ENCODE measurements at places on chromosomes 2 and 18.
A peak's percentile ranks its signal among the peaks of the same experiment; 100 is the strongest.

GRCh38 chr2:13114391-13114790, 397.7 kb downstream of the TRIB2 start:
- no peak for DNase-seq

DNA sequence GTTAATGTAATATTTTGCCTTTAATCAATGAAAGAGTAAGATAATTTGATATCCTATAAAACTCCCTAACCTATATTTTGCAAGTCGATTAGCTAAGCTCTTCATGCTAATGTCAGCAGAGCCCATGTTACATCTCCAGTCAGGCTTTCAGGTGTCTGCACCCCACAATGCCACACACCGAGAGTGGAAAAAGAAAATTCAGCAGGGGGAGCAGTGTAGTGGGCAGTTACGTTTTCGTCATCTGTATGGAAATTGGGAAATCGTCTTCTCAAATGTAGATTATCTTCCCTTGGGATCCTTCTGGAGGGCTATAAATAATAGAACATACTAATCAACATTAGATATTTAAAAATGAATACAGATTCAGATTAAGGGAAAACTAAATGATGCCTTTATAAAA, 66.3 kb downstream of the BCL11A start:
- DNase-seq = no peak

GRCh38 chr2:207066791-207067460, 98.8 kb downstream of the KLF7 start:
- no peak for DNase-seq

DNA sequence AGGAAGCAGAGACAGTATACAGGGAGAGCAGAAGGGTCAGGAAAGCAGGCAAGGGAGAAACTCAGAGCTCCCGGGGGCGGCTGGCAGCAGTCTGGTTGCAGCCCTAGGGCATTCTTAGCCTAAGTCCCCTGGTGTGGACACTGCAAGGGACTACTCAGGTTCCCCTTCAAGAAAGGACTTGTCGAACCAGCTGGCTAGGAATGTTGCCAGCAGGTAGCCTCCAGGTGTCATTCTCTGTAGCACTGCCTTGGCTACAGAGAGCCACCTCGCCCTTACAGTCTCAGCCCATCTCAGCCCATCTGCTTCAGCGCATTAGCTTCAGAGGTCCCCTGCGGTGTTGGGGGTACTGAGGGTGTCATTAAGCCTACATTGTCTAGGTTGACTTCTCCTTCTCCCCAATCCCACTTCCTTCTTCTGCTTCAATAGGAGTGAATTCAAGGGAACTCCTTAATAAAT, 11.3 kb upstream of the TMSB10 start:
- no peak for DNase-seq

- no peak for DNase-seq
These were observed 20.9 kb downstream of the ARMC9 start for GRCh38 chr2:231219289-231219688.

DNA sequence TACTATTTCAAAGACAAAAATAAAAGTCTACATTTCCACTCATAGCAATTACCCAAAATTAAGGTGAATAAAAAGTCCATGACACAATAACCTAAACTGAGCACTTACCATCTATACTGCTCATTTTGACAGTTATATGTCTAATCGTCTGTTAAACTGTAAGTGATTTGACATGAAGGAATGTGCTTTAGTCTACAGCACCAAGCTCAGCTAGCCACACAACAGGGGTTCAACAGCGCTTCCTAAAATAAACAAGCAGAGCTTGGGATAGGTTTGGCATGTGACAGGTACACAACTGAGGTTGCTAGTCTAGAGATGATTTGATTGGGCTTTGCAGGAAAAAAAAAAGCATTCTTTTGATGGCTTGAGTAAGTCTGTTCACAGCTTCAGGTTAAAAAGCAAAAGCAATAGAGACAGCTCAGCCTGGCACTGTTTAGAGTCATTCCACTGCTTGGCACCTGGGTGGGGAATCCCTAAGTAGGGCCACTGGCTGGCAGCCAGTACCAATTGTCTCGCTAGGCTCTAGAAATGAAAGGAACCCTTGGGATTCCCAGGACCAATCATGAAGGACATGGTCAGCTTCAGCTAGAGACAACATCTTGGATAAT, 78.6 kb downstream of the BARD1 start:
- DNase-seq = no peak

GRCh38 chr18:46343931-46344372, 239.8 kb downstream of the HAUS1 start:
- DNase-seq = peak; percentile 69

- DNase-seq = no peak
These were observed 154.3 kb downstream of the LCLAT1 start for GRCh38 chr2:30601375-30601774.

- no peak for DNase-seq
These were observed 50.0 kb upstream of the MBOAT2 start for GRCh38 chr2:9053534-9053931.

DNA sequence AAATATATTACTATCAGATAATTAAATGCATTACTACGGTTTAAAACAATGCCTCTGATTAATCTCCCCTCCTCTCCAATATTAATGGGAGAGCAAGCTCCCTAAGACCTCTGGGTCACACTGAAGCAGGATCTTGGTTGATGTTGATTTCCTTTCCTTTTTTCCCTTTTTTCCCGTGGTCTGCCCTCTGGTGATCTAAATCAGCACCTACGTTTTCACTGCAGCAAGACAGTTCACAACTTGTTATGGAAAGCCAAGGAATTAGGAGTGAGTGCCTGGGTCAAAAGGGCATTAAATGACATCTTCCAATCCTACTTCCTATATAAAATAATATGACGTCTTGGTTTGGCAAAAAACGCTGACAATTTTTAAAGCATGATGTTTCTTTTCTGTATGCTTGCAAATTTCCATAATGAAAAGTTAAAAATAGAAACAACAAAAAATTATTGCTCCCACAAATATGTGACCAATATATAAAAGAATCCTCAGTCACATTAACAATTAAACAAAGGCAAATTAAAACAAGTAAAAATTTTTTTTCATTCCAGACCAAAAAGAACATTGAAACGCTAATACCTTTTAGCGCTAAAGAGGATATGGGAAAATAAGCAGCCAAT, 7.9 kb upstream of the CFAP36 start:
- no peak for DNase-seq

DNA sequence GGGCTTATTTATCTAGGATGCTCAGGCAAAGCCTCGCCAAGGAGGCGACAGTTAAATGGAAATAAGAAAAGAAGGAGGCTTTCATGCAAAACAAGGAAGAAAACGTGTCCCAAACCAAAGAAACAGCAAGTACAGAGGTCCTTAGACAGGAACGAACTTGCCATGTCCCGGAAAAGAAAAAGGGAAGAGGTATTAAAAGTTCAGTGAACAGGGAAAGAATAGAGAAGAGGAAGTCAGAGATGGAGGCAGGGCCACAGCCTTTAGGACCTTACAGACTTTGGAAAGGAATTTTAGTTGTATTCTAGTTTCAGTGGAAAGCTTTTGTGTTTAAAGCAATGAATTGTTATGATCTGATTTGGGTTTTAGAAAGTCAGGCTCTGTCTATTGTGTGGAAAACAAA, 22.1 kb downstream of the IKZF2 start:
- no peak for DNase-seq

DNA sequence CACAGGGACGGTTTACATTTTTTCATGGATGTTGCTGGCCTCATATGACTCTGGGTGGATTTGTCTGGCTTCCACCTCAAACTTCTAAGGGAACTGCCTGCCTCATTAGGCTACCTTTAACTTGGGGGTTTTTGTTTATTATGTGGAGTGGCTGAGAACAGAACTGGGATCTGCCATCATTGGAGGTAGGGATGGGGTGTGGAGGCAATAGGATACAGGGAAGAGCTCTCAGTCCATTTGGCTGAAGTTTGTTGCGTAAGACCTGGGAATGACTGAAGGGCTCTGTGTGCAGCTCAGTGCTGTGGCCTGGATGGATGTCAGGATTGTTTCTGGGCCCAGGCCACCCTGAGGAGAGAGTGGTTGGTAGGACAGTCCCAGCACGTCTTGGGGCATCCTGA, 31.2 kb downstream of the ASB1 start:
- no peak for DNase-seq

- peak; percentile 61 for DNase-seq
These were observed 1.8 kb upstream of the AGBL5 start for GRCh38 chr2:27049422-27050280.

GRCh38 chr2:96470636-96471035, 34.5 kb downstream of the NEURL3 start:
- peak; percentile 23 for DNase-seq

- no peak for DNase-seq
These were observed 25.5 kb upstream of the MAP4K4 start for GRCh38 chr2:101672047-101672446.

- no peak for DNase-seq
These were observed 12.5 kb downstream of the UBE2F start for GRCh38 chr2:237979331-237979730.

GRCh38 chr2:85951351-85952067, 62.7 kb upstream of the ST3GAL5 start:
- DNase-seq = no peak

GRCh38 chr2:171669121-171669520, 18.1 kb upstream of the DYNC1I2 start:
- DNase-seq = no peak

DNA sequence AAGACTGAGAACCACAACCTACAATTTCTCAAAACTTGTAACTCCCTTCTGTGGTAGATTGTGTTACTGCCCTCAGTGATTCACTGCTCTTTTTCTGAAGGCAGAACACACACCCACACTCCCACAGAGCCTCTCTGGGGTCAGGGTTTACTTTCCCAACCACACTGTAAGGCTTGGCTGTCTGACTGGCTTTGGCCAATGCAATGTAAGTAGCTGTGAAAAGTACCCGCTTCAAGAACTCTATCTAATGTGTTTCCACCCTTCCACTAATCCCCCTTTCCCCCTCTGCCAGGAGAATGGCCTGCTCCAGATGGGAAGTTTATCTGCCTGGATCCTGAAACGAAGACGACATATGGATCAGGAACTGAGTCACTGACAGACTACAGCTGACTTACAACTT, 222.7 kb downstream of the CDH2 start:
- no peak for DNase-seq

DNA sequence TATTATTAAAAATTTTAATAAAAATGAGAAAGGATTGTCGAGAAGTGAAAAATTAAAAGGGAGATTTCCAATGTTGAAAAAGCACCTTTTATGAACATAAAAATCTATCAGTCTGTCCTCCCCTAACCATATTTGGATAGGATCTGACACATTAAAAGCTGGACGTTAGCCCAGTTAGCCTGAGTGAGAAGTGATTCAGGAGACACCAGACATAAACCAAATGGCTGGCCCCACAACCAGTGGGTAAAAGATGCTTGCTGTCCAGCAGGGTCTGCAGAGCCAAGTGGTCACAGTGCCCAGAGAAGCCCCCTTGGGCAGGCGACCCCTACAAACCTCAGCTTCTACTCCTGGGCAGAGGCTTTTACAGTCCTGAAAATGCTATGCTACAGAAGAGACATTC, 253.8 kb upstream of the LYPD1 start:
- DNase-seq = no peak

DNA sequence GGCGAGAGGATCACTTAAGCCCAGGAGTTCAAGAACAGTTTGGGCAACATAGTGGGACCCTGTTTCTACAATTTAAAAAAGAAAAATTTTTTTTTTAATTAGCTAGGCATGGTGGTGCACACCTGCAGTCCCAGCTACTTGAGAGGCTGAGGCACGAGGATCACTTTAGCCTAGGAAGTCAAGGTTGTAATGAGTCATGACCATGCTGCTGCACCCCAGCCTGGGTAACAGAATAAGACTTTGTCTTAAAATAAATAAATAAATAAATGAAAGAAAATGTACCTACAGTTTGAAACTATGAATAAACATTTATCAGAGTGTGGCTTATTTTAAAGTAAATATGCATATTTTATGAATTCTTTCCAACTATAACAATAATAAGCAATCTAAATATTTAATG, 16.7 kb downstream of the PDE1A start:
- no peak for DNase-seq

- DNase-seq = no peak
These were observed 580.9 kb upstream of the HNMT start for GRCh38 chr2:137383391-137383790.

- no peak for DNase-seq
These were observed 35.4 kb downstream of the PGAP1 start for GRCh38 chr2:196891136-196891535.

- no peak for DNase-seq
These were observed 14.9 kb downstream of the PPP3R1 start for GRCh38 chr2:68237404-68237803.

GRCh38 chr2:70247364-70248180, 856 bp downstream of the TIA1 start:
- no peak for DNase-seq

- no peak for DNase-seq
These were observed 121.5 kb downstream of the WDSUB1 start for GRCh38 chr2:159165048-159165447.

DNA sequence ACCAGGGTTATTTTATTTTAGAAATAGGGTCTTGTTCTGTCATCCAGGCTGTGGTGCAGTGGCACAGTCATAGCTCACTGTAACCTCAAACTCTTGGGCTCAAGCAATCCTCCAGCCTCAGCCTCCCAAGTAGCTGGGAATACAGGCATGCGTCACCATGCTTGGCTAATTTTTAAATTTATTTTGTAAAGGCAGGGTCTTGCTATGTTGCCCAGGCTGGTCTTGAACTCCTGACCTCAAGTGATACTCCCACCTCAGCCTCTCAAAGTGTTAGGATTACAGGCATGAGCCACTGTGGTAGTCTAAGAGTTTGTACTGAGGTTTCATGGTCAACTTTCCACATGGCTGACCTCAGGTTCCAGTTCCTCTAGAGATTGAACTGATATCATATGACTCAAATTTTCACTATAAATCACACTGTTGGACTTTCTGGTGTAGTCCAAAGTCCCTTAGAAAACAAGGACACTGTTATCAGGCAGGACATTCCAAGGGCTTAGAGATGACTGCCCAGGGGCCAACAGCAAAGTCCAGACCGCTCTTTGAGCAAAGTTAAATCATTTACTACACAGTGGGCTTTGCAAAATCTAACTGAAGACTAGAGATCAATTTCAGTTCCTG, 82.0 kb upstream of the MEX3C start:
- no peak for DNase-seq

- DNase-seq = peak; percentile 30
These were observed 2.0 kb downstream of the PHLPP1 start for GRCh38 chr18:62717169-62717924.

DNA sequence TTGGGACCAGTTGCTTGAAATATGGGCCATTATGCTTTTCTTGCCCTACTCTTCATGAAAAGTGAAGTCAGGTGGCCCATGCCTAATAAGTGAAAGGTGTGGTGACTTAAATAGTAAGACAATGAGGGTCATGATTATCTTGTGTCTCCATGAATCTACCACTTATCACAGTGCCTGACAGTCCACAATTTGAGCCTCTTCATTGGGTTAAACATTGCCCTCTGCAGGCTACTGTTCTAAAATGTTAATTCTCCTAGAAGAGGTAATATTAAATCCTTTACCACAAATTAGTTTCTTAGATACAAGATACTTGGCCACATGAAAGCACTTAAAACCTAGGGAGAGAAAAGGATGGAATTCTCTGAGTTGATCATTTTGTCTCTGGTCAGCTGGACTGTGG, 4.0 kb downstream of the EGR4 start:
- DNase-seq = no peak

GRCh38 chr18:38576916-38577315, 1011.3 kb upstream of the CELF4 start:
- DNase-seq = no peak

- DNase-seq = no peak
These were observed 6.0 kb downstream of the GATA6 start for GRCh38 chr18:22175346-22175745.

- no peak for DNase-seq
These were observed 31.2 kb upstream of the RMP24 start for GRCh38 chr18:35941299-35941698.

GRCh38 chr2:156580501-156580900, 144.3 kb downstream of the GPD2 start:
- no peak for DNase-seq

GRCh38 chr2:186459009-186459408, 27.1 kb upstream of the ZC3H15 start:
- DNase-seq = no peak

Measured in CD4-positive, alpha-beta T cell treated with Interferon gamma for 1 hour (primary cell).